ENCODE measurements at places on chromosomes 7 and 10.

DNA sequence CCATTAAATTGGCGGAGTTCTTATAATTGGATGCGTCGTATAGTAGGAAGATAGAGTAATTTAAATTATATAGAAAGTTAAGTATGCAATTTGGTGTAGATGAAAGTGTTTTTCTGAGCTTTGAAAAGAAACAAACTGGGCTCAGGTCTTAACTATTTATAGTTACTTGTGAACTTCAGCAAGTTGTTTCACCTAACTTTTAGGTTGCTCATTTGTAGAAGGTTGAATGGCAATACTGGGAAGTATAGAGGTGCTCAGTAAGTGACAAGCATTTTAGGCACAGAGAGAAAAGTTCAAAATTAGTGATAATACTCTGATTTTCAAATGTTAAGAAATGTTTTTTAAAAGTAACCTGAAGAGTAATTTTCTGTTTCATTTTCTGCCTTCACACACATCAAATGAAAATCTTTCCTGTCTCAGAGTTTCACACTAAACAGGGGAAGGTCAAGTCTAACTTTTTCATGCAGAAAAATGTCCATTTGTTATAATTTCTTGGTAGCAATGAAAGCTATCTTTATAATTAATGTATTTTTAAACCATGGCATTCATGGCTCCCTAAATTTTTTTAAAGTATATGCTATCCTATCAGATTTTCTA is 146.5 kb downstream of the PHF14 start:
- DNase-seq: no peak

GRCh38 chr10:5871596-5871995 is 18.1 kb downstream of the ANKRD16 start:
- no peak for DNase-seq

GRCh38 chr10:23523251-23523650 is 84.4 kb downstream of the OTUD1 start:
- no peak for DNase-seq

- no peak for DNase-seq
Measured at GRCh38 chr10:117532451-117533107, 10.0 kb upstream of the EMX2 start.

- DNase-seq: no peak
Measured at GRCh38 chr7:64908358-64908757, 5.3 kb downstream of the ZNF273 start.

DNA sequence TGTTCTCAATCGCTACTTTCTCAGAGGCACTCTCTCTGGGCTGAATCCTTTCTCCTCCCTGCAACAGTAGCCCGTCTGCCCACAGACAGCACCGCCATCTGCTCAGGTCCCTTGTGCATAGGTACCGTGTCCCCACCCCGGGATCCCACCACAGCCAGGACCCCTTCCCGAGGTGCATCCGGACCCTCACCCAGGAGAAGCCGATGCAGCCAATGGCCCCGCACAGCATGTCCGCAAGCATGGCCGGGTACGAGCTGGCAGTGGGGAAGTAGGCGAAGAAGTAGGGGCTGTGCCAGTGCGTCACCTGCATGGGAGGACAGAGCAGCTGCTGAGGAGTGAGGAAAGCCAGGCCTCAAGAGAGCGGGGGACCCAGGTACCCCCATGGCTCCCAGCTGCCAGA is 25.5 kb downstream of the DDC start:
- no peak for DNase-seq

DNA sequence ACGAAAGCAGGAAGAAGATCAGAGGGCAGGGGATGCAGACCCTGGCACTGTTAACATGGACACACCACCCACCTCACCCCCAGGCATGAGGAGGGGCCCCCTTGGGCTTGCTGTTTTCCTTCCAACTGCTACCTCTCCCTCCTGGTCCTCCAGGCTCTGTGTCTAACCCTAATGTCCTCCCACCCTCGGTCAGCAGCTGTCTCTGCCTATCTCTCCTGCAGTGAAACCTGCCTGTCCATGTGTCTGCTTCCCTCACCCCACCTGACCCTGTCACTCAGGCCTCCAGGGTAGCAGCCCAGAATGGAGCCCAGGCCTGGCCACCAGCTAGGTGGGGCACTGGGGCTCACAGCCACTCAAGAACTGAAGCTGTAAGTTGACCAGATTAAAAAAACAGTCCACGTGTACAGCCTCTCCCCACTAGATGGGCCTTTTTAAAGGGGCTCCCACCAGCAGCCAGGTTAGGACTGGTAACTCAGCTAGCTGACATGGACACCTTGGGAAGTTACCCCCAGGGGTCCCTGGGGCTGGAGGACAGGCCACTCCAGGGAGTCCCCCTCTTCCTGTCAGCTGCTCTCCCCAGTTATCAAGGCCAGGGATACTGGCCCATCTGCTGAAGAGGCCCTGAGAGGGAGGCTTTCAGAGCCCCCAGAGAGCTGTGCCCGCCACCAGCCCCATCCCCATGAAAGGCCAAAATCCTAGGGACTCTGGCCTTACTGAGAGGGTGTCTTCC is 1.5 kb downstream of the SMARCD3 start:
- DNase-seq: no peak

DNA sequence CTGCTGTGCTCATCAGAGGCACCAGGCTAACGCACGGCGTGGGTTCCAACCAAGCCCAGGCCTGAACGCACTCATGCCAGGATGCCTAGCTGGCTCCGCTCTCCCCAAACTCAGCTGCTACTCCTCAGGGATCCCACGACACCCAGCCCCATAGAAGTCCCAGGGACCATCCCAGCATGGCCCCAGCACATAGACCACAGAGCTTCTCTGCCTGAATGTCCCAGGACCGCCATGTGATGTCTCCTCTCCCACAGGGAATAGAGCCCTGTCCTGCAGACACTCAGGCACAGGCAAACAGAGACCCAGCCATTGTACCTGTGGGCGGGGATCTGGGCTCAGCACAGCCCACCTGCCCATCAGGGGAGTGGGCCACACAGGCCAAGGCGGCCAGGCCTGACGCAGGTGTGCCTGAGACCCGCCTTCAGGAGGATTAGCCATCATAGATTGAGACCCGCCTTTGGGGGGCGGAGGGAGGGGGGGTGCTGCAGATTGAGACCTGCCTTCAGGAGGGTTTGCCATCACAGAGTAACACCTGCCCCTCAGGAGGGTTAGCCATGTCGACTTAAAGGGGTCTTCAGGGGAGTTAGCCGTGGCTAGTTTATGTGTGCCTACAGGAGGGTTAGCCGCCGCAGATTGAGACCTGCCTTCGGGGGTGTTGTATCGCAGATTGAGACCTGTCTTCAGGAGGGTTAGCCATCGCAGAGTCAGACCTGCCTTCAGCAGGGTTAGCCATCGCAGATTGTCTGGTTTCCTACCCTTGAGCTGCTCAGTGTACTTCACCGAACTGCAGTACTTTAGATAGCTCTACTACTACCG is 29.0 kb downstream of the RASGEF1A start:
- DNase-seq: no peak

GRCh38 chr7:54831644-54832095 is 72.7 kb upstream of the SEC61G start:
- DNase-seq: no peak

DNA sequence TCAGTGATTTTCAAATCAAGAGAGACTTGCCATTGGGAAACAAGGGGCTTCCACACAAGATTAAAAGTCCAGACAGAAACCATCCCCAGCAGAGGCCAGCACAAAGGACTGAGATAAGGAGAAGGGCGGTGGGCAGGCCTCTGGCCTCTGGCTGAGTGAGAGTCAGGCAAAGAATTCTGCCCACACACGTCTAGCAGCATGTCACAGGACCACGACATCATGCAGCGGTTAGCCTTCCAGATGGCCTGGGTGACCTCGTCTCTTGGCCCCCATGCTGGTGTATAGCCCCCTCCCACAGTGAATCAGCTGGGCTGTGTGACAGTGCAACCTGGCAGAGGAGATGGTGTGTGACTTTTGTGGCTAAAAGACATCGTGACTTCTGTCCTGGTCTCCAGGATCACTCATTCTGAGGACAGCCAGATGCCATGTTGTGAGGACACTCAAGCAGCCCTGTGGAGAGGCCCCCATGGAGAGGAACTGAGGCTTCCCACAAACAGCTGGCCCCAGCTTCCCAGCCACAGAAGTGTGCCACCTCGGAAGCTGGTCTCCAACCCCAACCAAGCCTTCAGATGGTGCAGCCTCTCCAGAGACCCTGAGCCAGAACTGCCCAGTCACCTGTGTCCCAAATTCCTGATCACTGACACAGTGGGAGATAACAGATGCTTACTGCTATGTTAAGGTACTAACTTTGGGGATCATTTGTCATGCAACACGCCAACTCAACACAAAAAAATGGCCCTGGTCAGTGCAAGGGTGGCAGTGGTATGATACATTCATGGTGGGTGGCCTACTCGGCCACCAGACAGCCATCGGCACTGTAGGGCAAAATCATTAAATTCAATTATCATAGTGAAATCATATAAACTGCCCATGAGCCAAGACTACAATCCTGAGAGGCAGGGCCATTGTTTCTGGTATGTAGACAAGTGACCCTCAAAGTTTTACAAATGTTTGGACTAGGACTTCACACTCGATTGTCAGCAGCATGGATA is 73.2 kb downstream of the TNS3 start:
- no peak for DNase-seq

DNA sequence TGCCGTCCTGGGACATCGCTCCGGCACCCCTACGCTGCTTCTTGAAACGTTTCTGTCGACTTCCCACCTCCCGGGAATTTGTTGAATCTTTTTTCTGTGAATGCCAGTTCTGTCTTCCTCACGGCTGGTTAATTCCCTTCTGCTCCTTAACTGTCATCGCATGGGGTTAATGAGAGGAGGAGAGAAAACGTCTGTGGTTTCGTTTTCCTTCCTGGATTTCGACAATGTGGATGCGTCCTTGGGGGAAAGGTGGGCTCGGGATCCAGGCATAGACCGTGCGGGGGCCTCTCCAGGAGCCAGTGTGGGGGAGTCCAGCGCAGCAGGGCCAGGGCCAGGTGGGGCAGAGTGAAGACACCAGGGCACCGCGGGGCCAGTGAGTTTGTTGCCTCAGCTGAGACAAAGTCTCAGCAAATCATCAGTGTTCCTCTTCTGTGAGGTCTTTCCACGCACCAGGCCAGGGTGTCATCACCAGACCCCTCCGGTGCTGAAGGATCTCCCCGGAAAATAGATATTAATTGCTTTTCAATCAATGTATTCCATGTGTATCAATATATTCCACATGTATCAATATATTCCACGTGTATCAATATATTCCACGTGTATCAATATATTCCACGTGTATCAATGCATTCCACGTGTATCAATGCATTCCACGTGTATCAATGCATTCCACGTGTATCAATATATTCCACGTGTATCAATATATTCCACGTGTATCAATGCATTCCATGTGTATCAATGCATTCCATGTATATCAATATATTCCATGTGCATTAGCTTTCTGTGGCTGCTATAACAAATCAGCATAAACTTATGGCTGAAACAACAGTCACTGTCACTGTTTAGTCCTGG is 33.7 kb upstream of the CFAP46 start:
- no peak for DNase-seq

- no peak for DNase-seq
Measured at GRCh38 chr7:120979765-120980499, 8.6 kb upstream of the CPED1 start.
